Activated T-cell treated with anti-CD3 and anti-CD28 coated beads, Interleukin-2, amount 50 U/mL, for 24 hours (primary cell): ENCODE measurements at places on chromosomes 11 and 22.

DNA sequence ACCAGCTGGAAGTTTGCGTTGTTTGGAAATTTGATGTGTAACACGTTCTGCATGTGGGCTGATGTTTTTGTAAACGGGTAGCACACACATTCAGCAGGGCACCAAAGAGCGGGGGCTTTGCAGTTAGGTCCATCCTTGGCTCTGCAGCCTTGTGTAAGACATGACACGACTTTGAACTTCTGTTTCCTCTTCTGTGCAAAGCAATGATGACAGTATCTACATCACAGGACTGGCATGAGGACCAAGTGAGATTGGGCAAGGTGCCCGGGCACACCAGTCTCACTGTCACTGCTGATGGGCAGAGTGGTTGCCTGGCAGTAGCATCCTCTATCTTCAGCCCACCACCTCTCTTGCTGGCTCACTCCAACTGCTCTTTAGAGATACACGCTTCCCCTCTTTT lies 3.3 kb downstream of the TCN2 start:
- no peak for DNase-seq

- peak; percentile 20 for DNase-seq
Observed at GRCh38 chr22:28021116-28021997, 102.3 kb upstream of the PITPNB start.

DNA sequence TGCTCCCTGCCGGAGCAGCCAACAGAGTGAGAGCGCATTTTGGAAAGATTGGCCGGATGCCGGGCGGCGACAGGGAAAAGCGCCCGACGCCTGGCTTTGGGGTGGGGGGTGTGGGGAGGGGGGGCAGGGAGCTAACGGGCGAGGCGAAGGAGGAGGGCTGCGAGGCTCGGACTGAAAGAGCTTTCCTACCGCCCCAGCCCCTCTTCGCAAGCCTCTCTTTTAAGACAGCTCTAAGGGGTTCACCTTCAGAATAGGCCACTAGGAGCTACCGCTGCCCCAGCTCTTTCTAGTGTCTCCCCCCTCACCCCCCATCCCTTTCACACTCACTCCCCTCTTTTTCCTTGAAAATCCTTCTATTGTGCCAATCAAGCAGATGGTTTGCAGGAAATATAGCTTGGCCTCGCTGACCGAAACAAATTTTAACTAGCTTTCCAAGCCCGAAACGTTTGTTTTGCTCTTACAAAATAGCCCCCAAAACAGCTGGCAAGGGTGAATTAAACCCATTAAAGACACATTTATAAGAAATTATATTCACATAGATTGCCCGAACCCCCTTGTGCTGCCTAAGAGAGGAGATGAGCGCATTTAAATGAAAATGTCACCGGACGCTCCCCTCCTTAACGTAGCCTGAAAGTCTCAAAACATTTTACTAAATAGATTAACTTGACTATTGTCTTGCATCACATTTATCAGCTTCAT lies 3.7 kb upstream of the DBX1 start:
- no peak for DNase-seq

- DNase-seq: no peak
Observed at GRCh38 chr11:127308291-127308690, 307.7 kb upstream of the KIRREL3 start.

GRCh38 chr22:28773461-28773867 lies 969 bp downstream of the CCDC117 start:
- no peak for DNase-seq

DNA sequence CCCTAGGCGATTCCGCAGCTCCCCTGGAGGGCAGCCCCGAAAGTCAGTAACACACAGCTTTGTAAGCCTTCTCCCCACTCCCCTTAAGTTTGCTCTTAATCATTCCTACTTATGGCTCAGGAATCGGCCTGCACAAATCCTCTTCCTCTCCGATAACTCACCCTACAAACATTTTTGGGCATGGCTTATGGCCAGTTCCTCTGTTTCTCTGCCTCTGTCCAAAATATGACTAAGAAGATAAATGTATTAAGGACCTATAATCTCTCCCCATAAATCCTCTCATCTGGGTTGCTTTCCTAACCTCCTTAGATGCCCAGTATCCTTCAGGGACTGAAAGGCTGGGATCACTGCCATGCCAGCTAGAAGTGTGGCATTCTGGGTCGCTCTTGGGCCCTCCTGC lies 41.0 kb downstream of the PAMR1 start:
- no peak for DNase-seq

DNA sequence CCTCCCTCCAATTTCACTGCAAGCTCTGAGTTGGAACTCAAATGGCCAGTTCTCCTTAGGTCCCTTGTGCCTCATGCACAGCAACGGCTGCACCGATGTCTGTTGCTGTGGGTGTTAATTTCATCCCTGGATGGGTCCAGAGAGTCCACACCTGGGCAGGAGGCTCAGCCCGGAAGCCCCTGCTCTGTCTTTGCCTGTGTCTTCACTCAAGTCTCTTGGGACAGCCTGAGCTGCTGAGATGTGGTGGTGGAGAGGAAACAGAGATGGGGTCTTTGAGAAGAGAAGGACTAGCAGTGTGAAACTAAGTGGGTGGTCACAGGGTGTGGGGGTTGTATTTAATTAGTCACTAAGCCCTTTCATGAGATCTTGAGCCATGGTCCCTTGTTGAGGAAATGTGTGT lies 109.3 kb downstream of the NECTIN1 start:
- no peak for DNase-seq

- no peak for DNase-seq
Observed at GRCh38 chr11:134857035-134857434, 445.0 kb upstream of the B3GAT1 start.

DNA sequence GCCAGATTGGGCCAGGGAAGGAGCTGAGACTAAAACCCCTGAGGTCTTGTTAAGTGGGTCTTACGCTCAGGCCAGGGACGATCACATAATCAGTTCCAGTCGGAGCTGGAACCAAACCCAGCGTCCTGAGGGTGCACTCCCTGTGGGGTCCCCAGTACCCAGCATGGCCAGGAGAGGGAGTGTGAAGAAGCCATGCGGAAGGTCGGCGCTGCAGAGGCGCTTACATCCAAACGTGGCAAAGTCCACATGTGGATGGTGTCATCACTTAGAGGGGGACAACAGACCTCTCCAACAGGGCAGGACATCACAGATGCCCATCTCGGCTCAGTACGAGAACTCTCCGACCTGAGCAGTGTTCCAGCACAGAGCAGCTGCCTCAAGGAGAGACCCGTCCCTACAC lies 8.3 kb downstream of the ATP5MGL start:
- DNase-seq: no peak

GRCh38 chr11:64185175-64185692 lies 737 bp upstream of the STIP1 start:
- DNase-seq: no peak
